SK-N-SH (cell line): ENCODE measurements at places on chromosomes 6 and 20. TPM values are rescaled to one million over a fixed set of nuclear protein-coding genes. Genes with fewer than 3 reads are reported as not detected.

LST1 gene
- polyA plus RNA-seq = not detected in 2 replicates

TMEM200A gene
- 32.6 and 36.0 TPM in 2 replicates for polyA plus RNA-seq

TAF8 gene
- 21.7 and 27.8 TPM in 2 replicates for polyA plus RNA-seq

DNAAF9 gene
- polyA plus RNA-seq = 5.5 and 7.9 TPM in 2 replicates

EYA2 gene
- polyA plus RNA-seq = 0.05 TPM in 1 of 2 replicates, not detected in the other

SMOC2 gene
- polyA plus RNA-seq = not detected in 2 replicates

HSPA1L gene
- polyA plus RNA-seq = 0.69 and 0.83 TPM in 2 replicates

CTAGE9 gene
- polyA plus RNA-seq = not detected in 2 replicates

DUSP15 gene
- 4.3 and 5.4 TPM in 2 replicates for polyA plus RNA-seq

CDYL gene
- 13.3 and 14.3 TPM in 2 replicates for polyA plus RNA-seq

FILIP1 gene
- 0.03 TPM in 2 replicates for polyA plus RNA-seq

NOX3 gene
- polyA plus RNA-seq = 0.02 TPM in 1 of 2 replicates, not detected in the other

SLC22A7 gene
- not detected in 2 replicates for polyA plus RNA-seq

ARMC2 gene
- polyA plus RNA-seq = 2.4 and 4.3 TPM in 2 replicates

SLC4A11 gene
- polyA plus RNA-seq = 1.6 and 2.7 TPM in 2 replicates

ARMH2 gene
- polyA plus RNA-seq = not detected in 2 replicates

RNF182 gene
- polyA plus RNA-seq = 8.0 and 10.9 TPM in 2 replicates

KCNK15 gene
- polyA plus RNA-seq = 0.02 and 0.10 TPM in 2 replicates

ZNF311 gene
- 0.16 and 0.21 TPM in 2 replicates for polyA plus RNA-seq

MOXD1 gene
- 252 and 379 TPM in 2 replicates for polyA plus RNA-seq
